ENCODE measurements at places on chromosomes 3 and 15.

DNA sequence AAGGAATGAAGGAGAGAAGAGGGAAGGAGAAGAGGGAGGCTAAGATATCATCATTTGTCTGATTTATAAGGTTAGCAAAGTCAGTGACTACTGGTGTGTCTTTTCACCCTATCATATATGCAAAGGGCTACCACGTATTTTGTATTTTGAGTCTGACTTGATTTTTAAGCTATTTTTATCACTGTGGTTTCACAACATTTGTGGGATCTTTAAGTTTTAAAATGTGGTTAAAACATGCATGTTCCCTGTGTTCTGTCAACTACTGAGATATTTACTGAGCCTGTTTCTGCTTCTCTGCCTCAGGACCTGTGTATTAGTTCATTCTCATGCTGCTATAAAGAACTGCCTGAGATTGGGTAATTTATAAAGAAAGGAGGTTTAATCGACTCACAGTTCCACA is 22.5 kb upstream of the SPTSSB start:
- no peak for DNase-seq

- DNase-seq: no peak
Measured at GRCh38 chr3:49198611-49199230, 27.3 kb downstream of the KLHDC8B start.

DNA sequence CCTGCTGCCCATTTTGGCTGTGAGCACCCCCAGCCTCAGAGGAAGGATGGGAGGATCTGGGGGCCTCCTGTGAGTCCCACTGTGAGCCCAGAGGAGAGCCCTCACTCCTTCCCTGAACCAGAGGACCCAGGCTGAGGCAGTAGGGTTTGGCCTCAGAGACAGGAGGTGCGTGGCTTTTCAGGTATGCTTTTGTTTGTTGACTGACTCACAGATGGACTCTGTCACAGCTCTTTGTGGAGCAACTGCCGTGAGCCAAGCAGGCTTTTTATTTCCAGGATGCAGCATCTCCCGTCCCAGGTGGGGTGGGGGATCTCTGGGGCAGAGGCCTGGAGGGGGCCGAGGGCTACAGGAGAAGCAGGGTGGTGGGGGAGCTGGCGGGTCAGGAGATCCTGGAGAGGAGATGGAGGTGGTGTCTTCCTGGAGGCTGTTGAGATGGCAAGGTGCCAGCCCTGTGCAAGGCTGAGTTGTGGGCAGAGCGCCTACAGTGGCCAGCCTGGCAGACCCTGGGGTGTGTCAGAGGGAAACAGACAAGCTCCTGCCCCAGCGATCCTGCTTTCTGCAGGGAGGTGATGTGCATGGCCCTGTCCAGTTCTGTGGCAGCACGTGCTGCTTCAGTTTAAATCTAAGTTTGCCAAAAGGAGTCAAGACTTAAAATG is 24.0 kb downstream of the PLXNA1 start:
- no peak for DNase-seq

GRCh38 chr15:34223904-34224596 is 766 bp upstream of the EMC4 start:
- DNase-seq: no peak

GRCh38 chr3:101988596-101988995 is 139.3 kb downstream of the NFKBIZ start:
- DNase-seq: no peak

GRCh38 chr3:191358929-191359328 is 28.6 kb upstream of the UTS2B start:
- DNase-seq: no peak

DNA sequence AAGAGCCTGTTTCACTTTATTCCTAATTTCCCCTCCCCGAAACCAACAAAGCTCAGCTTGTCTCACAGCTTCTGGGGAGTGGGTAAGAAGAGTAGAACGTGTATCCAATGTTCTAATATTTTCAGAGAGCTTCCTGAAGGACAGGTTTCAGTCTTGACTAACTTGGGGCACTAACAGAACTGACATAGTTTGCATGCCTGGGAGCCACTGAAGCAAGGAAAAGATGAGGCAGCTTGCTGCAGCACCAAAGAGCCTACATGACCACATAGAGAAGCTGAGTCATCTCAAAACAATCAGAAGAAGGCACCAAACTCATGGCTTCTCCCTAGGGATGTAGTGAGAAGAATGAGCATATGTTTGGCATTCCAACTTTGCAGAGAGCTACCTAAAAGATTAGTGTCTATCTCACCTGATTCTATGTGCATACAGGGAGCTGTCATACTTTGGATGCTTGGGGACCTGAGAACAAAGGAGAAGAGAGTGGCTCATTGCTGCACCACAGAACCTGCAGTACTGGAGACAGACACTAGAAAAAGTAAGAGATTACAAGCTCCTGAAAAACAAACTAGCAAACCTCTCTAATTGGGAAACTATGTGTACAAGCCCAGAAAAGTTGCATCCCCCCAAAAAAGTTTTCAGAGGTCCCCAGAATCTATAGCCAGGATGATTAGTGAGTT is 86.9 kb downstream of the DCLK3 start:
- peak; percentile 98 for DNase-seq

DNA sequence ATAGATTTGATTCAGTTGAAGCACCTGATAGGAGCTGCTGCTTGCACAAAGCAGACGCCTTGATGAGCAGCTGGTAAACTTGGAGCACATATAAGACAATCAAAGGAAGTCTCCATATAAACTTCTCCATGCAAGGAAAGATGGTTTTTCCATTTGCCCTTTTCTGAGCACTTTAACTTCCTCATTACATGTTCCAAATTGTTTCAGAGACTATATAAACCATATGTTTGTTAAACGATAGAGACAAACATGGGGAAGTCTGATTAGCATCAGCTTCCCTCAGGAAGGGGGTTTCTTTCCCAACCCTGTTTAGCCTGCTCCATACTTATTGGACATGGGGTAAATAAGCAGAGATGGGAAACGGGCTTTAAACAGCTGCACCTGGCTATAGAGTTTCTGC is 88.0 kb downstream of the DHX36 start:
- DNase-seq: no peak

GRCh38 chr15:60520013-60520824 is 41.3 kb upstream of the ICE2 start:
- no peak for DNase-seq

- DNase-seq: no peak
Measured at GRCh38 chr3:244041-244440, 47.5 kb downstream of the CHL1 start.

GRCh38 chr15:69665641-69666111 is 213.1 kb downstream of the RPLP1 start:
- no peak for DNase-seq

Data from EH (cell line).